SIG-M5 (cell line): ENCODE measurements at places on chromosomes 5 and 9.

DNA sequence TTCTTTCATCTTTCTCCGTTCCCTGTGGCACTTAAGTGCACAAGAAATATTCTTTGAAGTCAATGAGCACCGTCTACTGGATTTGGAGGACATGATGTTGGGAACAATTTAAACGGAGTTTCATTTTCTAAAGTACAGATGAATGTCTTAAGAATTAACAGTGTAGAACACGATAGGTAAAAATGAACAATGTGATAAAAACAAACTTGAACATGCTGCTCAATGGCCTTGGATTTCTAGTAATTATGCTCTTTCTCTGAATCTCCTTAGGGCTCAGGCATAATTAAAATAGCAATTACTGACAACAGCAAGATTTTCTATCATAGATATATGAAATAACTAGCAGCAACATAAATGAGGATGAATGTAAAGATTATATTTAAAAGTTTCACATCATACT lies 142.2 kb upstream of the CDH6 start:
- DNase-seq = no peak

DNA sequence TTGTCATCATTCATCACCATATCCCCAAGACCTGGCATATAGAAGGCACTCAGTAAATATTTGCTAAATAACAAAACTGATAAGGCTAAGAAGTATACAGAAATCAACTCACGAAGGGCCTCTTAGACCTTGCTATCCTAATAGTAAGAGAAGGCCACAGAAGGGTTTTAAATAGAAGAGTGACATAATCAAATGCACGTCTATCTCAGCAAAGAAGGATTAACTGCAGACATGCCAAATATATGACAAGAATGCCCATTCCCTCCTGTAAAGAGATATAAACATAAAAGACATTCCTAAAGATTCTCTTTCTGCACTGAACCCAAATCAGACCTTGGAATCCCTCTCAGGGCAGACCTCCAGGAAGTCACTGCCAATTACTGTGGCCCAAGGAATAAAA lies 34.1 kb downstream of the ECPAS start:
- no peak for DNase-seq

DNA sequence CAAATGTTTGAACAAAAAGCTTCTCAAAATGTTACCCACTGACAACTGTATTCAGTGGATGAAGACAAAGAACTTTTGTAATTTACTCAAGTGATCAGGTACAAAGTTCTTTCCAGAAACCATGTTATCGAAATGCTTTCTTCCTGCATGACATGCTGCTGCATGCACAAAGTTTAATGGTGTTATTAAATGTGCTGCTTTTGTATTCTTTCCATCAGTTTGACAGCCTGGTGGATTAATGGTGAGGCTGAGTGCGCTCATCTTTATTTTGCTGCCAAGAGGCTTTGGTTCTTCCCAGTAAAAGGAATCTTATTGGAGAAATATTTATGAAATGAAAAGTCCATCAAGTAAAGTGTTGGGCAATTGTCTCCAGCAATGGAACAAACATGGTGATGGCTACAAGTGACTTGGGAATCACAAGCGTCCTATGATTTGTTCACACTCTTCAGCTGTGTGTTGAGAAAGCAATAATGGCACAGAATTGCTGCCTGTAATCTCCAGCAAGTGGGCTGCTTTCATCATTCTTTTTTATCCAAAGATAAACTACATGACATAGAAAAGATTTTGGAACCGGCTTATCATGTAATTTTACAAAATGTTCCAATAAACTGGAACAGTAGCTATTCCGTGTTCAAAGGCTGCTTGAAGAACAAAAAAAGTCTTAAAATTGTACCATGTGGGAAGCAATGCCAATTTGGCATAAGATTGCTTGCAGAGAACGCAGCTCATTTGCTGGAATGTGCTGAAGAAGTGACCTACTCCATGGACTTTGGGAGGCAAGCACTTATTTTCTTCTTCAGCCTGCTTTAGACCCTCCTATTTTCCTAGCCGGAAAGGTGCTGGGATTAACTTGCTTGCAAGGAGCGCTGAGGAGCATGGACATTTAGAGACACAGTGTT lies 153.1 kb downstream of the HSD17B3 start:
- DNase-seq = no peak

DNA sequence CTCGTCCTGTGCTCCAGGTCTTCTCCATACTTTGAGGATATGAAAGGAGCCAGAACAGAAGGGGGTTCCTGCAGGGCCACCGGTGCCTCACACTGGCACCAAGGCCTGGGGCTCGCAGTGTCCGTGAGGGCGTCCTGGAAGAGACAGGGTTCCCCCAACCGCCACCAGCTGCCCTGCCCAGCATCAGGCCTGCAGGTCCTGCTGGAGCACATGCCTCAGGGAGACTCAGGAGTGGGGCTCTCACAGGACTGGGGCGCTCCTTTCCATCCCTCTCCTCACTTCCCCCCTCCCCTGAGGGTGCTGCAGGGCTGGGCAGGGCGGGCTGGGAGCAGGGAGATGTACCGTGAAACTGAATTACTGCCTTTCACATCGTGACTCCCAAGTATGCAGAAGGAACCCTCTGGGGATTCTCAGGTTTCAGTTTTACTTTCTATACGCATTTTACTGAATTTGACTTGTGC lies 31.7 kb downstream of the CEP72 start:
- no peak for DNase-seq

DNA sequence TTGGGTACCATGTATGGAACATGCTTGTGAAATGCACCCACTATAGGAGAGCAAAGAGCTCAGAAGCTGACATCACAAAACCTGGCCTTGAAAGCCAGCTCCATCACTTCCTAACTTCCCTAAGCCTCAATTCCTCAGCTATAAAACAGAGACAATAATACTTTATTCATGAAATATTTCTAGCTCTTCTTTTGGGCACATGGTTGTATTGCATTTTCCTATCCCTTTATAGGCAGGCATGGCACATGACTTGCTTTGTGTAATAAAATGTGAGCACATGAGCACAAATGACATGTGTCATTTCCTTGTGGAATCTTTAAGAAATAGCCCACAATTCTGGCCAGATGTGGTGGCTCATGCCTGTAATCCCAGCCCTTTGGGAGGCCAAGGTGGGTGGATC lies 18.5 kb downstream of the ZNF366 start:
- DNase-seq = no peak
